Trophoblast cell (in vitro differentiated cells and primary cell): ENCODE measurements at places on chromosomes 12 and 14.

GRCh38 chr14:26849514-26849913 lies 251.7 kb upstream of the NOVA1 start:
- DNase-seq, result no peak
- no peak overlapping the region for H3K4me3 ChIP-seq
- no peaks in the 10 kb centered on the region for H3K27me3 ChIP-seq

GRCh38 chr12:55043542-55043941 lies 23.8 kb downstream of the NEUROD4 start:
- no peaks in the 10 kb centered on the region for H3K27me3 ChIP-seq
- H3K4me3 ChIP-seq, result no peak overlapping the region
- H3K27ac ChIP-seq, result no peak overlapping the region
- no peaks in the 10 kb centered on the region for H3K36me3 ChIP-seq

DNA sequence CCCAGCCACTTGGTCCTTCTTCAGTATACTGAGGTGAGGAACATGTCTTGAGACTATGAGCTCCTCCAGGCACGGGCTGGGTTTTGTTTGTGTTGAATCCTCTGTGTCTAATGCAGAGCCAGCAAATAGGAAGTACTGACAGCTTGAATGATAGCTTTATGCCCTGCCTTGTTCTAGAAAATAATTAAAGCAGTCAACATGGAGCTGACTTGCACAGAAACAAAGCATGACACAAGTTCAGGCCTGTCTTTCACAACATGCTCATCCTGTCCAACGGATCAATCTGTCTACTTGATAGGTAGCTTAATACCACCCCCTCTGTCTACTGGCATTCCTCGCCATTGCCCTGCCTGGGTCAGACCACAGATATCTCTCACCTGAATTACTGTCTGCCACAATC lies 140.9 kb downstream of the ESRRB start:
- no peaks in the 10 kb centered on the region for H3K4me1 ChIP-seq
- no peak for DNase-seq
- H3K27ac ChIP-seq, result no peak overlapping the region
- H3K27me3 ChIP-seq, result no peaks in the 10 kb centered on the region

DNA sequence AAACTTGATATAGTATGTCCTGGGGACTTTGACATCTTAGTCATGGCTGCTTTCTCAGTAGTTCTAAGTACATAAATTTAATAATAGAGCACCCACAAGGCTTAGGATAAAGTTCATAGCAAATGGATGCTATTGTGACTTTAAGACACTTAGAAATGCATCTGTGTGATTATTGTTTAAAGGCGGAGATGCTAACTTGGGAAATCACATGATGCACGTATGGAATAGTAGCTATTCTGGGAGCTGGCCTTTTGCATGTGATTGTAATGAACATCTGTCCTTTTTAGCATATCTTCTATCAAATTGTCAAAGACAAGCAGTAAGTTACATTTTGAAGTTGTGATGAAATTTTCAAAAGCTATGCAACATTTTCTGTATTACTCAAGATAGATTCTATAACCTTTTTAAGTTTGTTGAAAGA lies 46.7 kb upstream of the ATP2A2 start:
- no peak overlapping the region for H3K4me3 ChIP-seq
- DNase-seq, result no peak
- H3K27me3 ChIP-seq, result no peaks in the 10 kb centered on the region
- H3K27ac ChIP-seq, result no peak overlapping the region
- no peaks in the 10 kb centered on the region for H3K4me1 ChIP-seq
- H3K36me3 ChIP-seq, result no peaks in the 10 kb centered on the region

GRCh38 chr12:108425238-108425795 lies 86.2 kb upstream of the CMKLR1 start:
- H3K4me1 ChIP-seq, result no peaks in the 10 kb centered on the region
- no peaks in the 10 kb centered on the region for H3K36me3 ChIP-seq
- peak; percentile 23 for DNase-seq
- H3K27me3 ChIP-seq, result no peaks in the 10 kb centered on the region
- no peak overlapping the region for H3K4me3 ChIP-seq
- H3K27ac ChIP-seq, result no peak overlapping the region
